ENCODE measurements at places on chromosomes 4 and X.

DNA sequence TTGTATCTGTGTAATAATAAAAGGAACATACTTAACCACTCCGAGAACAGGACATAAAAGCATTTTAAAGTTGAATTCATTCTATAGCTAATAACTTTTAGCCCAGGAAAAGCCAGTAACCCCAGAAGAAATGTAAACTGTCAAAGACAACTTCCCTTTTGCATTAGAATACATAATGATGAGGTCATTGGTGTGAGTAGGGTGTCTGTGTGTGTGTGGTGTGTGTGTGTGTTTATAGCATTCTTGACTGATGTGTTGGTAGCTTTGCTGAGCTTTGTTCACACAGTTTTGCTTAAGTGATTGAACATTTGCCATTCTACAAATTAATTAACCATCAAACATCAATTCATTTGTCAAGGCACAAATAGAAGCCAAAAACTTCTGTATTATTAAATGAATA, 559.6 kb downstream of the ARAP2 start:
- no peaks in the 10 kb centered on the region for H3K27me3 ChIP-seq
- no peak overlapping the region for H3K4me3 ChIP-seq
- DNase-seq: no peak

GRCh38 chr4:103451341-103451740, 253.2 kb upstream of the CENPE start:
- no peaks in the 10 kb centered on the region for H3K4me1 ChIP-seq
- DNase-seq: no peak
- H3K27ac ChIP-seq: no peak overlapping the region

DNA sequence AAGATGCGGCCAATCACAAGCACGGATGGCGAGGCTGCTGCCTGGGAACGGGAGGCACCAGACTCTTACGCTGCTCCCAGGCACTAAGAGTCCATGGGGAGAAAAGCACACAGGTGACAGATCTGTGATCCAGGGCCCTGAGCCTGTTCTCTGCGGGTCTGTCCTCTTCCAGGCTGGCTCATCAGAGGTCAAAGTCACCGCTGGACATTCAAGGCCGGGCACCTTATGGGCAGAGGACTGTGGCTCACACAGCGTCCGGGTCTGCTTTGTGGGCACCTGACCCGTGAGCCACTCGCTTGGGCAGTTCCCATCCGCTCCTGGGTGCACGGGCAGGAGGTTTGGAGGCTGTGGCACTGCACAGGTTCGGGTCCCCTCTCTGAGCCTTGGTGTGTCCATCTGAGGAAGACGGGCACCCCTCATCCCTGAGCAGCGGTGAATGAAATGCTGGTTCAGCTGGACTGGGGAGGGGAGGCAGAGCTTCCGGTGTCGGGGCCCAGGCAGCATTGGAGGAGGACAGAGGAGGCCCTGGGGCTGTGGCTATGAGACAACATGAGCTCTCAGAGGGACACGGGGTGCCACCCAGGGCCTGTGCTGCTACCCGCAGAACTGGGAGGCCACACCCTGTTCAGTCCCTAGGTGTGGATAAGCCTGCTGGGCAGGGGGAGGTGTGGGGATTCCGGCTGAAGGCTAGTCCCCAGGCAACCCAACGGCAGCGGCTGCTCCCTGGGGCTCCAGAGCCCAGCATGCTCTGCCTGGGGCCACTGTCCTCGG, 61.2 kb upstream of the AFAP1 start:
- H3K4me3 ChIP-seq: no peak overlapping the region
- no peak for DNase-seq
- H3K27ac ChIP-seq: no peak overlapping the region
- peaks cover 13% of the 10 kb centered on the region for H3K27me3 ChIP-seq
- no peaks in the 10 kb centered on the region for H3K36me3 ChIP-seq

- H3K4me3 ChIP-seq: no peak overlapping the region
- no peak for DNase-seq
- peaks cover 13% of the 10 kb centered on the region for H3K36me3 ChIP-seq
- H3K27ac ChIP-seq: no peak overlapping the region
- no peaks in the 10 kb centered on the region for H3K27me3 ChIP-seq
- peaks cover 11% of the 10 kb centered on the region for H3K4me1 ChIP-seq
These were observed 848 bp upstream of the KCND1 start for GRCh38 chrX:48972220-48973164.

All from natural killer cell treated with Interleukin-12 subunit alpha and Interleukin-12 subunit beta and Interleukin-15 and Interleukin-18, amount 100 ng/mL, for 72 hours (primary cell).